ENCODE measurements at places on chromosomes 4 and X.

- DNase-seq: no peak
Observed at GRCh38 chrX:69029771-69030170, 135.5 kb downstream of the PJA1 start.

- peak; percentile 32 for DNase-seq
Observed at GRCh38 chr4:1760521-1761071, 32.5 kb upstream of the FGFR3 start.

DNA sequence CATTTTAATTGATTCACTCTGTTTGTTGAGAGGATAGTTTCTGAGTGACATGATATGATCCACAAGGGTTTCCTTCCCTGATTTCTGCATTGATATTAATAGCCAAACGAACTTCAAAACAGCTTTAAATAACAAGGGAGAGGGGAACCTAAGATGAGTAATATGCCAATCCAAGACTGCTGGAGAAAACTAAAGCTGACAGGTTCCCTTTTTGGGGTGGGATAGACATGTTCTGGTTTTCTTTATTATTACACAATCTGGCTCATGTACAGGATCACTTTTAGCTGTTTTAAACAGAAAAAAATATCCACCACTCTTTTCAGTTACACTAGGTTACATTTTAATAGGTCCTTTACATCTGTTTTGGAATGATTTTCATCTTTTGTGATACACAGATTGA is 182.2 kb downstream of the AR start:
- DNase-seq: no peak

DNA sequence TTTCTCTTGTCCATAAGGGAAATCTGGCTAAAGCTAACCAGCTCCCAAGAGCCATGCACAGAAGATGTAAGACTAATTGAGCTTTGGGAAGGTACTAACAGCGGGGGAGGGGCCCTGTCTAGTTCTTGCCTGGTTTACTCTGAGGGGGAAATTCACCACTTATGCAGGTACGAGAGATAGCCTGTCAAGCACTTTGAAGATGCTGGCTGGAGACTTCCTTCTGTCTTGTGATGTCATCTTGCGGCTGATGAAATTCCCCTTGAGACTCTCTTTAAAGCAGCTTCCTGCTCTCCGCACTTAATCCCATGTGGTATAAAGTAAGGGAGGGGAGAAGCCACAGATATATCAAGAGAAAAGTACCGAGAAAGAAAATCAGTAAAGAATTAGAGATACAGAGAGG is 345.3 kb downstream of the MAPK10 start:
- DNase-seq: no peak

DNA sequence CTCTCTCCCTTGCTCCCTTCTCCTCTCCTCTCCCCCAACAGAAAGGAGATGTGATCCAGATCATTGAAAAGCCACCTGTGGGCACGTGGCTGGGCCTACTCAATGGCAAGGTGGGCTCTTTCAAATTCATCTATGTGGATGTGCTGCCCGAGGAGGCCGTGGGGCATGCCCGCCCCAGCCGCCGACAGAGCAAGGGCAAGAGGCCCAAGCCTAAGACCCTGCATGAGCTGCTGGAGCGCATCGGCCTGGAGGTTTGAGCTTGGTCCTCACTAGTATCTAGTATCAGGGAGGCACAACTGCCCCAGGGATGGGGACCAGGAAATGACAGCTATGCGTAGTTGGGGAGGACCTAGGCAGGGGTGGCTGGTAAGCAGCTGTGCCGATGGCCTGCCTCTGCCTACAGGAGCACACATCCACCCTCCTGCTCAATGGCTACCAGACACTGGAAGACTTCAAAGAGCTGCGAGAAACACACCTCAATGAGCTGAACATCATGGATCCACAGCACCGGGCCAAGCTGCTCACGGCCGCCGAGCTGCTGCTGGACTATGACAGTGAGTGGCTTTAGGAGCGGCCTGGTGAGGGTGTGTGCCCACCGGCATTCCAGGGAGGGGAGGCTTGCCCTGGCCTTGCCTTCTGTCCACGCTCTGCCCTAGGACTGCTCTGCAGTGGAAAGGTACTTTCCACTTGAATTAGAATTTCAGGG is 13.0 kb downstream of the SASH3 start:
- DNase-seq: no peak

DNA sequence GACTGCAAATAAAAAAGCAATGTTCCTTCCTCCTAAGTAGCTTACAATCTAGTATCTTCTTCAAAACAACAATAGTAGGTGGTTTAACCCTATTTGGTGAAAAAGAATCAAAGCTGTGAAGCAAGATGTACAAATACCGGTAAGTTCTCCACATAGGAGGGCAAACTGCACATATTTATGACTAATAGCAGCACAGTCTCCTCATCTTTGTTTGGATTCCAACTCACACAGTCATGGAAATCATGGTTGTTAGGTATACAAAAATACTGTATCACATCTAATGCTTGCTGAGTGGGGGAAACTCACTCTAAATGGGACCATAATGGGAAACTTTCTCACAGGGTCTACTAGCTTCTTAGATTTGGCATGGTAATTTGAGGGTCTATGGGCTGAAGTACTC is 597.2 kb downstream of the INPP4B start:
- DNase-seq: no peak

All from hypothalamus (tissue), 51 donors.